ENCODE measurements at places on chromosomes 1 and 21.
A peak's percentile ranks its signal among the peaks of the same experiment; 100 is the strongest.

DNA sequence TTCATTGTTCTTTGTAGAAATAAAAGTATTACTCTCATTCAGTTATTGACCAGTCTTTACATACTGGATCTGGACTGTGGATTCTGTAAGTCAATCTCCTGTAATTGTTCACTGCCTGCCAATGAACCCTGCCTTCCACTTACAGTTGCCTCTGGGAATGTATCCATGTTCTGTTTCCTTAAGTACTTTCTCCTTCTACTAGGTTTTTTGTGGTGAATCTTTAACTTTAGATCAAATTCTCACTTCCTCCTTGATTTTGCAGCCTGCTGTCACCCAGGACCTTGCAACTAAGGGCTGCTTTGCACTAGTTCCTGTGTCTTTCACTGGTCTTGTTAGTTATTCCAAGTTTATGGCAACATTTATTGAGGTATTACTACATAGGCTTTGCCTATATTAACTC, 28.2 kb upstream of the ANKRD13C start:
- no peak overlapping the region for H3K27ac ChIP-seq
- no peaks in the 10 kb centered on the region for H3K4me1 ChIP-seq
- H3K27me3 ChIP-seq: no peaks in the 10 kb centered on the region
- DNase-seq: no peak

GRCh38 chr1:12171206-12172041, 4.6 kb downstream of the TNFRSF1B start:
- H3K36me3 ChIP-seq: no peaks in the 10 kb centered on the region
- no peaks in the 10 kb centered on the region for H3K4me1 ChIP-seq
- H3K27me3 ChIP-seq: no peaks in the 10 kb centered on the region
- peak overlapping the region; percentile 58 for H3K27ac ChIP-seq
- no peak overlapping the region for H3K4me3 ChIP-seq
- DNase-seq: no peak

GRCh38 chr1:92502247-92502646, 15.5 kb upstream of the GFI1 start:
- no peak overlapping the region for H3K27ac ChIP-seq
- no peaks in the 10 kb centered on the region for H3K4me1 ChIP-seq
- H3K4me3 ChIP-seq: no peak overlapping the region
- no peaks in the 10 kb centered on the region for H3K27me3 ChIP-seq
- no peak for DNase-seq

- H3K27ac ChIP-seq: no peak overlapping the region
- H3K36me3 ChIP-seq: peaks cover 54% of the 10 kb centered on the region
- H3K4me3 ChIP-seq: no peak overlapping the region
Observed at GRCh38 chr21:41431788-41432548, 5.9 kb downstream of the MX1 start.

DNA sequence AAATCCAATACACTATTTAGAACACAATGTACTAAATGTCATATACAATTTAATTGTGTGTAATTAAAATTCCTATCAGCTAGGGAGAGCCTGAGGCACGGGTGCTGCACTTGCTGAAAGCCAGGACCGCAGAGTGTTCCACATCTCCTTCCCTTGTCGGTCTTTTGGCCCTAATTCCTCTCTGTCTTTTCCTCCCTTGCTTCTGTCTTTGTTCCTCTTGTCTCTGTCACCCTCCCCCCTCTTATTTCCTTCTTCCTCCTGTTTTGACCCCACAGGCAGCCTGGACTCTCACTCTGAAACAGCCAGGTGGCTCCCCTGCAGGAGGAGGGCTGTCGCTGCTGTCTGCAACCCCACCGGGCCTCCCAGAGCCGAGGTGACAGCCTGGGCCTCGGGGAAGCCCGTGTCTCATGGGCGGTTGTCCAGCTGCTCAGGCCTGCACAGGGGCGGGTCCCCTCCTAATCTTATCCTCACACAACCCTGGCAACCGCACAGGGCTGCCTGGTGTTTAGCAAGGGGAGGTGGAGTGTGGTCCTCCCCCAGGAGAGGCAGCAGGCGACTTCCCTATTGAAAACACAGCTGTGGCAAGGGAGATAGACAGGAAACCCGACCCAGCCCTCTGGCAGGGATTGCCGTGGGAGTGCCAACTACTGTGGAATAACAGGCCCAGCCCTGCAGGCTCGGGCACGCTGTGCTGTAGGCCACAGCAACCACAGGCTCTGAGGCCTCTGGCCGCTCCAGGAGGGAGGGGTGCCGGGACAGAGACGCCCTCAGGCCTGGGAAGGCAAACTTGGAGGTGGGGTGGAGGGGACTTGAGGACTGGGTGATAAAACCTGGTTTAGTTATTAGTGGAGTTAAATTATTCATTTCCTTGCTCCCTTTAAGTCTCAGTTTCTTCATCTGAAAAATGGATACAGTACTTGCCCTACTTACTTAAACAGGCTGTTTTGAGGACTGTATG, 68.8 kb upstream of the WDR26 start:
- H3K4me3 ChIP-seq: no peak overlapping the region
- H3K4me1 ChIP-seq: peaks cover 30% of the 10 kb centered on the region

- H3K4me1 ChIP-seq: no peaks in the 10 kb centered on the region
- no peaks in the 10 kb centered on the region for H3K36me3 ChIP-seq
- H3K27ac ChIP-seq: no peak overlapping the region
- no peaks in the 10 kb centered on the region for H3K27me3 ChIP-seq
- no peak for DNase-seq
- no peak overlapping the region for H3K4me3 ChIP-seq
Observed at GRCh38 chr1:100580446-100580845, 42.5 kb downstream of the GPR88 start.

DNA sequence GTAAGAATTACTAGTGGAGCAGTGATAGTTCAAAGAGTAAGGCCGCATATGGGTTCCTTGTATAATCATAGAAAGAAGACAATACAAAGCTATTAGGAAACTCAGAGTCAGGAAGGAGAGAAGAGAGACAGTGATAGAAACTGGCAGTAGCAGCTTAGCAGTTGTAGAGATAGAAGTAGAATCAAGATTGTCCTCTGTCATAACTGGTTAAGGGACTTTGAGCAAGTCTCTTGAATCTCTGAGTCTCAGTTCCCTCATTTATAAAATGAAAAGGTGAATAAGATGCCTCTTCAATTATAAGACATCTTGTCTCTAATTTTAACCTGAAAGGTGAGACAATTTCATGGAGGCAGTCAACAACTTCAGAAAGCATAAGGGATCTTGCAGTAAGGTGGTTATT, 6.5 kb upstream of the RALGPS2 start:
- no peaks in the 10 kb centered on the region for H3K4me1 ChIP-seq
- H3K27me3 ChIP-seq: no peaks in the 10 kb centered on the region
- H3K4me3 ChIP-seq: no peak overlapping the region
- H3K36me3 ChIP-seq: no peaks in the 10 kb centered on the region

- no peak overlapping the region for H3K4me3 ChIP-seq
- no peak for DNase-seq
- no peaks in the 10 kb centered on the region for H3K4me1 ChIP-seq
Observed at GRCh38 chr1:232463225-232463624, 166.7 kb downstream of the SIPA1L2 start.

DNA sequence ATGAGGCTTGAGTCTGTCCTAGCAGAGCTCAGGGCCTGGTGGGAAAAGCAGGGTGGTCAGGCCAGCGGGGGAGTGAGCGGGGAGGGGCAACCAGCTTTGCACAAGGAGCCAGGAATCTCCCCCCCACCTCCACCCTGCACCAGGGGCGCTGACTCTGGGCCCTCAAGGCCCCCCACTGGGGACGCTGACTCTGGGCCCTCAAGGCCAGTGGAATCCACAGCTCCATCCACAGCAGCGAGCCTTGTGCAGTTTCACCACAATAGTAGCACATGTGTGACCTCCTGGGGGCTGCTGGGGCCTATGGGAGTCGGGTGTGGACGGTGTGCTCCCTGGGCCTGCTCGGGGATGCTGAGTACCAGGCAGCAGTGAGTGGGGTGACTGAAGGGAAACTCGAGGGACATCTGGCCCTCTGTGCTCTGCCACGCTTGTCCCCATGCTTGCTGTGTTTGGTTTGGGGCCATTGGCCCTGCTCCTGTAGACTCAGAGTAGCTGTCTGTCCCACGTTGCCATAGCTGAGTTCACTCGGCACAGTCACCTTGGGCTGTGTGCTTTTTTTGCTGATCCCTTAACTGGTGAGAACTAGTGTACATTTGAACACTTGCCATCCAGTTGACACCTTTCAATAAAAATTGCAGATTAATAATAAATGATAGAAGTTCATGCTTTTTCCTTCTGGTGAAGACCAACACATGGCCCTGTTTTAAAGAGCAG, 89.2 kb downstream of the ADARB1 start:
- H3K27me3 ChIP-seq: no peaks in the 10 kb centered on the region
- peaks cover 5% of the 10 kb centered on the region for H3K4me1 ChIP-seq
- no peak overlapping the region for H3K4me3 ChIP-seq
- DNase-seq: no peak
- H3K27ac ChIP-seq: peak overlapping the region; percentile 44

DNA sequence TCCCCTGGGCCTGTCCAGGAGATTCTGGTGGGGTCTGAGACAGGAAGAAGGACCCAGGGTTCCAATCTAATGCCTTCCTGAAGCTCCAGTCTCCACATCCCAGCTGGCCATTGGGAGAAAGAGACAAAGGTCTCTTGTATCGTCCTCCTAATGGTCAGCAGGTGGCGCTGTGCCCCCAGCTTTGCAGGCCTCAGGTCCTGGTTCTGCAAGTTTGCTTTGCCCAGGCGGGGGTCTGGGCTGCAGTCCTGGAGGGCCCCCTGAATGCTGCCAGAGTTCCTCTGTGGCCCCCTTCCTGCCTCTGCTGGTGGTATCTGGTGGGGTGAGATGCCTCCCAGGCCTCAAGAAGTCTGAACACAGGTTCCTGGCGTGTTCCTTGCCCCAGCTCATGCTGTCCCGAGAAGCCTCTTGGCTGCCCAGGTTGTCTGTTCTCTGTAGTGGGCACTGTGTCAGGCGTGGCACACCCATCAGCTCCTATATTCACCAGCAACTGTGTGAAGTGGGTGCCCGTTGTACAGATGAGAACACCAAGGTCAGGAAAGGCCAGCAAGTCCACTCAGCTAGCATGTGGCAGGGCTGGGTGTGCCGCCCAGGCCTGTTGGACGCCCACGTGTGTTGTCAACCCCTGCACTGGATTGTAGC, 33.8 kb upstream of the CSF3R start:
- no peaks in the 10 kb centered on the region for H3K36me3 ChIP-seq
- no peak for DNase-seq
- no peak overlapping the region for H3K27ac ChIP-seq
- H3K4me1 ChIP-seq: no peaks in the 10 kb centered on the region
- no peaks in the 10 kb centered on the region for H3K27me3 ChIP-seq

- no peaks in the 10 kb centered on the region for H3K36me3 ChIP-seq
- no peaks in the 10 kb centered on the region for H3K4me1 ChIP-seq
- DNase-seq: no peak
- H3K27me3 ChIP-seq: peaks cover 12% of the 10 kb centered on the region
- no peak overlapping the region for H3K27ac ChIP-seq
- H3K4me3 ChIP-seq: no peak overlapping the region
Observed at GRCh38 chr1:37031429-37031828, 2.9 kb downstream of the GRIK3 start.

- peaks cover 3% of the 10 kb centered on the region for H3K36me3 ChIP-seq
- H3K4me3 ChIP-seq: no peak overlapping the region
- no peak overlapping the region for H3K27ac ChIP-seq
Observed at GRCh38 chr1:65393347-65393746, 27.1 kb upstream of the LEPR start.

DNA sequence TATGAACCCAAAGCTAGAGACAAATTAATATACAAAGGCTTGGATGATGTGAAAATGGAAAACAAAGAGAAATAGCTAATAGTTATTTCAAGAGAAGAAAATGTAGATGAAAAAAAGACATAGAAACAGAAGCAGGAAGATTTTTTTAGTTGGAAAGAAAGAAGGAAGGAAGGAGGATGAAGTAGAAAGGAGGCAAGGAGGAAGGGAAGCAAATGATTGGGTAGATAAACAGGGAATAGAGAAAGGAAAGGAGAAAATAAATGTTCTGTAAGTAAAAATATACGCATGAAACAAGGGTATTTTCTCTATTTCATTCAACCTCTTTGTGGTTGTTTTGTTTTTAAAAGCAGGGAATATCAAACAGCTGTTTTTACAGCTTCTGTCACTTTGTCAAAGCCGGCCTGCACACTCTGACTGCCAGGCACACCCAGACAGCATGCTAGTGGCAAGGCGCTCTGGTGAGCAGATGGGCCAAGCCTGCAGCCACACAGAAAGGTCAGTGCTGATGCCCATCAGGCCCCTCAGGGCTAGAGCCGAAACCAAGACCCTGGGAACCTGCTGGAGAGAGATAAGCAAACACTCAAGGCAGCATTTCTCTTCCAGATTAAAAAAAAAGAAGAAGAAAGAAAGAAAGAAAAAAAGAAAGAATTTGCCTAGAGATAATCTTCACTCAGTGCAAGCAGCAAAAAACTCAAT, 72.9 kb upstream of the CTTNBP2NL start:
- H3K27ac ChIP-seq: no peak overlapping the region
- no peaks in the 10 kb centered on the region for H3K36me3 ChIP-seq
- no peaks in the 10 kb centered on the region for H3K4me1 ChIP-seq
- DNase-seq: no peak

DNA sequence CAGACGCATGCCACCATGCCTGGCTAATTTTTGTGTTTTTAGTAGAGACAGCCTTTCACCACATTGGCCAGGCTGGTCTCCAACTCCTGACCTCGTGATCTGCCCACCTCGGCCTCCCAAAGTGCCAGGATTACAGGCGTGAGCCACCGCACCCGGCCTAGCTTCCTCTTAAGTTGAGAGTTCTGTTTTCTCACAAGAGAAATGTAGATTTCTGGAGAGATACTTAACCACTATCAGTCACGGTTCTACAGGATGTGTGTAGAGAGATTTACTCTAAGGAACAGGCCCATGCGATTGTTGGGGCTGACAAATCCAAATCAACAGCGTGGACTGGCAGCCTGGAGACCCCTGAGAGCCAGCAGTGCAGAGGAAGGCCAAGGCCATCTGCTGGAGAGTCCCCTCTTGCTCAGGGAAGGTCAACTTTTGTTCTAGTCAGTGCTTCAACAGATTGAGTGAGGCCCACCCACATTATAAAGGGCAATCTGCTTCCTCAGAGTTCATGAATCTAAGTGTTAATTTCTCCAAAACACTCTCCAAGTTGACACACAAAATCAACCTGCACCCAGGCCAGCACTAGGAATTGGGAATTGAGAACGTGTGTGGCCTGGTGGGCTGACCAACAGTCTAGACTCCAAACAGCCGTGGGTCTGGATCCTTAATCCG, 38.7 kb downstream of the CHAF1B start:
- no peak overlapping the region for H3K4me3 ChIP-seq
- DNase-seq: no peak
- H3K27me3 ChIP-seq: no peaks in the 10 kb centered on the region

DNA sequence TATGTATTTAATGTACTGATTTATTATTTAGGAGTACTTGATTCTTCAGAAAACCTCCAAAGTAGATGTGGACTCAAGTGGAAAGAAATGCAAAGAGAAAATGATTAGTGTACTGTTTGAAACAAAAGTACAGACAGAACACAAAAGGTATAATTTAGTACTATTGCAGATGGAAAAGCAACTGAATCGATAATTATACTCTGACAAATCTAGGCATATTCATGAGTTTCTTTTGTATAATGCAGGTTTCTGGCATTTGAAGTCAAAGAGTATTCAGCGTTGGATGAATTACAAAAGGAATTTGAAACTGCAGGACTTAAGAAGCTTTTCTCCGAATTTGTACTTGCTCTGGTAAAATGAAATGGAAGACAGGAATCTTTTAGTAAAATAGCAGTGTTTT, 12.5 kb downstream of the RWDD3 start:
- no peaks in the 10 kb centered on the region for H3K27me3 ChIP-seq
- H3K4me1 ChIP-seq: no peaks in the 10 kb centered on the region
- no peak overlapping the region for H3K4me3 ChIP-seq
- H3K36me3 ChIP-seq: peaks cover 2% of the 10 kb centered on the region
